Anterior cingulate cortex (tissue), 58 donors: ENCODE measurements at places on chromosomes 13 and 19.

GRCh38 chr13:51318015-51318414 lies 21.5 kb upstream of the SERPINE3 start:
- DNase-seq: no peak

GRCh38 chr19:4294389-4294788 lies 7.8 kb downstream of the TMIGD2 start:
- DNase-seq: no peak

DNA sequence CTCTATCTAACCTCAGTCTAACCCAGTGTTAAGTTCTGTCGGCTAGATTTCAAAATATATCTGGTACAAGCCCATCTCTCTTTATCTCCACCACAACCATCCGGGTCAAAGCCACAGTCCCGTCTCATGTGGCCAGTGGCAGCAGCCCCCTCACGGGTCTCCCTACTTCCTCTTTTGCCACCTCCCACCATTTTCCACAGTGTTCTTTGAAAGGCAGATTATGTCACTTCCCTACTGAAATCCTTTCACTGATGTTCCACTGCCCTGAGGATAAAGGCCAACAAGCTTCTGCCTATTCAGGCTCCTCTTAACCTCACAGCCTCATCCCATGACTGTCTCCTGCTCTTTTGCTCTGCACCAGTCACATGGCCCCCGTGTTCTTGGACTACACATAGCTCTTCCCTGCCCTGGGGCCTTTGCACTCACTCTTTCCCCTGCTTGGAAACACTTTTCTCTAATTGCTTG lies 117.2 kb downstream of the UBL3 start:
- DNase-seq: no peak

DNA sequence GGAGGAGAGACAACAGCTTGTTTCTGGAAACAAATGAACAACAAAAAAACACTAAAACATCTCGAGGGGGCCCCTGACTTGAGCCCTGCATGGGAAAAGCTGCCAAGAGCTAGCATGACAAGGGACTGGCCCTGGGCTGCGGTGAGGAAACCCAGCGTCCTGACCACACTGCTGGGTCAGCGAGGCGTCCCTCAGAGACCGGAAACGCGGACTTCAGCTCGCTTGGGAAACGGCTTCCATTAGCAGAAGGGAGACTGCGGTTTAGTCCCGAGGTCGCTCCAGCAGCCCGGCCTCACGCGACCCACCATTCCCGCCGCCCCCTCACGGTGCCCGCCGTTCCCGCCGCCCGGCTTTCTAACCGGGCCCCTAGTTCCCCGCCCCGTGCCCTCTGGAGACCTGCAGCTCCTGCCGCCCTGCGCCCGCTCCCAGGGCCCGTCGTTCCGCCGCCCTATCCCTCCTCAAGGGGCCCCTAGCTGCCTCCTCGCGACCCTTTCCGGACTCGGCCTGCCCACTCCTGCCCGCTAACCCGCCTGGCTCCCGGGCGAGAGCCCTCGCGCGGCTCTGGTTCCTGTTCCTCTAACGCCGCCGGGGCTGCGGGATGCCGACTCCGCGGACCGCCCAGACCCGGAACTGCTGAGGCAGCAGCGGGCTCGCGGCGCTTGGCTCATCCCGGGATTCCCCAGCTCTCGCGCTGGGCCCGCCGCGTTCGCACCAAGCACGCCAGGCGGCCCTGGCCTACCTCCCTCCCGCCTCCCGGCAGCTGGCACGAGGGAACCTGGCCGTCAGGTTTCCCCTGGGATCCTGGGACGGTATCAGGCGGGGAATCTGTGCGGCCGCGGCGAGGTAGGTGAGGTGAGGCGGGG lies at the start of gene CCDC122:
CCDC122 (minus strand) TSS at position 849 of the 863 bp plus-strand sequence. CDS start 10,364 bp downstream, outside the sequence.
- DNase-seq: peak; percentile 74

GRCh38 chr13:25149711-25150110 lies 22.4 kb downstream of the AMER2 start:
- DNase-seq: no peak

- DNase-seq: no peak
Observed at GRCh38 chr19:13004273-13004672, 9.0 kb downstream of the NFIX start.

DNA sequence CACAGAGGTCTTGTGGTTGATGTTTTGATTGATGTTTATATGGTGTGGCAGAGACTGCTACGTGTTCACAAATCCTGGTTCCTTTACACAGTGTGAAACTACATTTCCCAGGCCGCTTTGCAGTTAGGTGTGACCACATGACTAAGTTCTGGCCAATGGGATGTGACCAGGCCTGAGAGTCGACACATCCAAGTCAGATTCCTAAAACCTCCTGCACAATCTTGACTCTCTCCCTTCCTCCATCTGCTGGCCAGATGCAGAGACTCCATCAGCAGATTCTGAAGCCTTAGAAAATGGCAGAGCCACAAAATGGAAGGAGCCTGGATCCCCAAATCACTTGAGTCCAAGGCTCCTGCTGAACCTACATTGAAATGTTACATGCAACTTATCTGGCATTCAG lies 12.6 kb downstream of the CD37 start:
- peak; percentile 4 for DNase-seq

DNA sequence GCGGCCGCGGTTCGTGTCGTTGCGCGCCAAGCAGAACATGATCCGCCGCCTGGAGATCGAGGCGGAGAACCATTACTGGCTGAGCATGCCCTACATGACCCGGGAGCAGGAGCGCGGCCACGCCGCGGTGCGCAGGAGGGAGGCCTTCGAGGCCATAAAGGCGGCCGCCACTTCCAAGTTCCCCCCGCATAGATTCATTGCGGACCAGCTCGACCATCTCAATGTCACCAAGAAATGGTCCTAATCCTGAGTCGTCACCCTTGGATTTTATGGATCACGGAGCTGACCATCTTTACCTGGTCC lies 475 bp downstream of the MRPL57 start:
- no peak for DNase-seq

- DNase-seq: no peak
Observed at GRCh38 chr13:40615619-40616018, 50.8 kb downstream of the FOXO1 start.

DNA sequence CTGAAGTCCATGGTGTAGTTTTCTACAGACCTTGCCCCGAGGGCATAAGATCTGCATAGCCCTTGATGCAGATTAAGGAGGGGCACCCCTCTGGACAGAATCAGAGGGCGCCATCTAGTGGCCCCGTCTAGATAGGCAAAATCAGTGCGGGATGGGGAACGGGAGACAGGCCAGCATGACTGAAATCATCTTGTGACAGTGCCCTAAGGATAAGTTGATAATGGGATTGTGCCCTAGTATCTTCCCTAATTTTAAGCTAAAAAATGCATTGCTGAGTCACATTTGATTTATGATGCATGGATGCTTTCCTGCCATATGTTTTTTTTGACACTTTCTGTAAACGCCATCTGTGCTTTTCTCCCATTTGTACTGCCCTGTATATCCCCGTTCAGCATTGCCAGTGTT lies 19.0 kb upstream of the GPI start:
- DNase-seq: peak; percentile 71

GRCh38 chr19:13637664-13638063 lies 126.7 kb upstream of the MRI1 start:
- DNase-seq: no peak

DNA sequence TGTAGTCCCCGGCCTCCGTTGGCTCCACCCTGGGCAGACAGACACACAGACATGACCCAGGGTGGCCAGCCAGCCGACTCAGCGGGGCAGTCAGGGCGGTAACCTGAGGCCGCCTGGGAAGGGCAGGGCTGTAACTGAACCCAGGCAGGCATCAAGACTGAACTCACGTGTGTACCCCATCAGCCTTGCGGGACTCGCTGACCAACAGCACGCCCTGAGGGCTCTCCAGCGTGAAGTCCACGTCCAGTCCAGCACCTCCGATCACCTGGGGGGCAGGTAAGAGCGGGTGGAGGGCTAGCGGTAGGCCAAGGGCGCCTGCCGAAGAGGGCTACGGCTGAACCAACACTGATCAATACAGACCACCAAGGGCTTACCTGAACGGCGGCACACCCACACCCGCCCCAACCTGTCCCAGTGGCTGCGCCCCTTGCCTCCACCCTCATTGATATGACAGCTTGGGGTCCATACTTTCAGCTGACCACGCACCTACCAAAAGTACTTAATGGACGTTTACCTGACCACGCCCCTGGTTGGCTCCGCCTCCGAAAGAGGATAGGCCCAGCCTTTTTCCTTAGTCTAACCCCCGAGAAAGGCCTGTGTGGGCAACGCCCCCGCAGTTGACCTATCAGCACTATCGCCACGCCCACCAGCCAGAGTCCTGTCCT lies 791 bp downstream of the TMED1 start:
- DNase-seq: no peak

DNA sequence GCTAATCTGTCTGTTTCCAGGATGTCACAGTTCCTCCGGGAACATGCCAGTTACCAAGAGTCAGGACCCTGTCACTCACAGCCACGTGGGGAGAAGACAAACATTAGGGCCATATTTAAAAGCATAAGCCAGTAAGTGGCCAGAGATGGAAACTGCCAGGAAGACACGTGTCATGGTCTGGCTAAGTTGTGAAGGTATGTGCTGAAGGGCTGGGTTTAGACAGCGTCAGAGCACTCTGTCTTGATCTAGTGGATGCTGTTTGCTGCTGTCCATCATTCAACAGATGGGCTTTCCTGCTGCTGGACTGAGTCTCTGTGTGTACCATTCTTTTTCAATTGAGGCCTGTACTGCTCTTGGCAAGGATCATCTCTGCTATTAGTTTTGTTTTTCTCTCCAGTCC lies 128.6 kb downstream of the HS6ST3 start:
- no peak for DNase-seq

- no peak for DNase-seq
Observed at GRCh38 chr13:75763512-75763911, 127.4 kb downstream of the LMO7 start.

DNA sequence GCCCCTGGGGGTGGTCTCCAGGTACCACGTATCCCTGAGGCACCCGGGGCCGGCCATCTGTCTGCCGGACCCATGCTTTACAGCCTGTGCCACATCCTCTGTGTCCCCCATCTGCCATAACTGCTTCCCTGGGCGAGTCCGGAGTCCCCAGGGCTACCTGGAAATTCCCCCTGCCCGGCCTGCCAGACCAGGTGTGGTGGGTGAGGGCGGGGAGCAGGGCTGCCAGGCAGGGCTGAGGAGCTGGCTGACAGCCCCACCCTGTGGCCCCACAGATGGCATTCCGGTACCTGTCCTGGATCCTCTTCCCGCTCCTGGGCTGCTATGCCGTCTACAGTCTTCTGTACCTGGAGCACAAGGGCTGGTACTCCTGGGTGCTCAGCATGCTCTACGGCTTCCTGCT lies 10.3 kb upstream of the RELB start:
- no peak for DNase-seq

DNA sequence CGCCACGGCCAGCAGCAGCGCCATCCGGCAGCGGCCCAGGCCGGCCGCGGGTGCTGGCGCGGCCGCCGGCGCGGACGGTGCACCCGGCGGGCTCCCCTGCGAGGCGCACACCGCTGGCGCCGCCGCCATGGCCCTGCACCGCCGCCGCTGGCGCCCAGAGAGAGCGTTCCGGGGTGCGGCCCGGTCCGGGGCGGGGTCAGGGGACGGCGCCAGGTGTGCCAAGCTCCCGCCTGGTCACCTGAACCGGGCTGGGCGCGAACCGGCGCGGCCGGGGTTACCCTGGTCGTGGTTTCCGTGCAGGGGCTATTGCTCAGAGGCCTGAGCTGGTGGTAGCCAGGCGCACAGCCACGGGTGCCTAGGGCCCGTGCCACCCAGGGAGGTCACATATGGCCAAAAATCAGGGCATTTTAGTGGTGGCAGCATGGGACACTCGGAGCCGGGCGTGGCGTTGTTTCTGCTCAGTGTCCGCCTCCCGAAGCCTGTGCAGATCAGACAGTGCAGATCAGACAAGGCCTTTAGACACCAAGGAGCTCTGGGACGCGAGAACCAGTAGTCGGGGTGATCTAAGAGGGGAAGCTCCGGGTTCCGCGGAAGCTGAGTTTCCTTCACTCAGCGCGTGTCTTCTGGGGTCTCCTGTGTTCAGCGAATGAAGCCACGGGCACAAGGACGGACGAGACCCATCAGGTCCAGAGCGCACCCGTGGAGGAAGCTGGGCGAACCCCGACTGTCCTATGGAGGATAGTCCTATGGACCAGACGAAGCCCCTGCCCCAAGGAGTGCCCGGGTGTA lies at the start of gene TMEM238:
TMEM238 (minus strand) TSS at position 162 of the 789 bp plus-strand sequence; CDS start at position 129, 33 bp downstream.
- DNase-seq: peak; percentile 49

DNA sequence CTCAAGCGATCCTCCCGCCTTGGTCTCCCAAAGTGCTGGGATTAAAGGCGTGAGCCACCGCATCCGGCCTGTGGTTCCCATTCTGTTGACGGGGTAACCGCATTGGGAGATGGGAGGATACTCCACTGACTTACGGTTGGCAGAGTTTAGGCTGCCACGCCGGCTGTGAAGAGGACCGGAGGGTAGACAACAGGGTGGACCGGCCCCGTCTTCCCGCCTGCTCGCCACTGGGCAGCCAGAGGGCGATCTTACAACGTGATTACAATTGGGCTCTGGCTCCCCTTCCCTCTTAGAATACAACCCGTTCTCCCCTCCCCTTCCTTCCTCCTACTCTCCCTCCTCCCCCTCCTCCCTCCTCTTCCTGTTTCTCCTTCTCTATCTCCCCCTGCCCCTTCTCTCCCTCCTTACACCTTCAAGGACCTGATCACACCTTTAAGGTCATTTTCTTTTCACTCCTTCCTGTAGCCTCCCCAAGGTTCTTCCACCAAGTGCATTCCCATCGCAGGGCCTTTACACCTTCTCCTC lies 957 bp upstream of the CCDC194 start:
- no peak for DNase-seq

GRCh38 chr19:50378169-50378862 lies 2.1 kb downstream of the NR1H2 start:
- DNase-seq: no peak

DNA sequence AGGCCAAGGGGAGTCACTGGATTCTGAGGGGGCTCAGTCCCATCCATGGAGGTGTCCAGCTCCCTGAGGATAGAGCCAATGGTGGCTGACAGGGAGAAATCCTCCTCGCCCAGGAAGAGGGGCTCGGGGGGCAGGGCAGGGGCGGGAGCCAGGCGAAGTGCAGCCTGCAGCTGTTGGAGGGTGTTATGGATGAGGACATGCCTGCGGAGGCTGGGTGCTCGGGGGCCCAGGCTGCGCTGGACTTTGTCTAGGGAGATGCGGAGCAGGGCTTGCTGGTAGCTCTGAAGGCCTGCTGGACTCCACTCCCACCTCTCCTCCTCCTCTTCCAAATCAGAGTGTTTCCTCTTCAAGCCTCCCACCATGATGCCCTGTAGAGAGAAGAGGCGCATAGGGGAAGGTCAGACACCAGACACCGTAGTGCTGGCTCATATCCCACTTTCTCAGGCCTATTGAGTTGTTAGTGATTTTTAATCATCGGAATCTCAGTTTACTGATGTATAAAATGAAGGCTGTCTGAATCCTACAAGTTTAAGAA lies 2.3 kb downstream of the SERTAD3 start:
- DNase-seq: no peak

- no peak for DNase-seq
Observed at GRCh38 chr13:40485611-40486517, 180.6 kb downstream of the FOXO1 start.

DNA sequence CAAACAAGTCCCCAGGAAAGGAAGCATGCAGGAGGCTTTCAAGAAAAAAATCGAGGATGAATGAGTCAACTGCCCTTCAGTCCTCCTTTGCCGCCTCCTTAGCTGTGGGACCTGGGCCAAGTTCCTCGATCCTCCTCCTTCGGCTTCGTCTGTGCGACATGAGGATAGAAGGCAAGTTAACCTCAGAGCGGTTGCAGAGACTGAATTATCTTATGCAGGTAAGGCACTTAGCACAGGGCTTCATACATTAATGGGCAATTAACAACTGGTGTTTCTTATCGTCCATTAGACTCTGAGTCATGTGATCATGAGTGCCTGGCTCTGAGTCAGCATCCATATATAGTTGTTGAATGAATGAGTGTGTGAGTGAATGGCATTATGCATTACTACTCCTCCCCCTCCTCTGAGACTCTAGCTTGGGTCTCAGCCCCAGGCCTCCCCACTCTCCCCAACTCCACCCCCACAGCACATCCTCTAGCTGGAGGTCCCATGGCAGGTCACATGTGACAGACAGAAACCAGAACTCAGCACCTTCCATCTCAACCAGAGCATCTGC lies 1.6 kb upstream of the TTC9B start:
- DNase-seq: no peak
